ENCODE measurements at places on chromosomes 16 and 17.

- DNase-seq = peak; percentile 57
Measured at GRCh38 chr17:50562242-50563091, 2.0 kb downstream of the CACNA1G start.

DNA sequence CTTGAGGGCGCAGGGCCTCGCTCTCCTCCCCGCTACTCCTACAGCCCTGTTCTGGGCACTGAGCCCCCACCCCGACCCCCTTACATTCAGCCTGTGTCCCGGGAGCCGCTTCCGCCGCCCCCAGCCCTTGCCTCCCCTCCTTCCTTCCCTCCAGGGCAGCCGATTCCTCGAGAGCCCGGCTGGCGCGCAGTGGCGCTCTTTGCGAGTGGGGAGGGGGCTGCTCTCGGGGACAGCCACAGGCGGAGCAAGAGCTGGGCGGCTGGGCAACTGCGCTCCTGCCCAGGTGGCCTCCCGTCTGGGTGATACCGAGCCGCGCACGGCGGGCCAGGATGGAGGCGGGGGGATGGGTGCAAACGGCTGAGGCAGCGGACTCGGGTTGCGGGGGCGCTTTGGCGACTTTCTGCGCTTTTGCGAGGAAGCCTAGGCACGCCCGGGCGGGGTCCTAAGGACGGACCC lies 1.2 kb downstream of the MMP15 start:
- peak; percentile 59 for DNase-seq

- DNase-seq = no peak
Measured at GRCh38 chr16:23365602-23366240, 63.6 kb downstream of the SCNN1B start.

GRCh38 chr17:3750926-3751325 lies 27.2 kb downstream of the HASPIN start:
- DNase-seq = no peak

DNA sequence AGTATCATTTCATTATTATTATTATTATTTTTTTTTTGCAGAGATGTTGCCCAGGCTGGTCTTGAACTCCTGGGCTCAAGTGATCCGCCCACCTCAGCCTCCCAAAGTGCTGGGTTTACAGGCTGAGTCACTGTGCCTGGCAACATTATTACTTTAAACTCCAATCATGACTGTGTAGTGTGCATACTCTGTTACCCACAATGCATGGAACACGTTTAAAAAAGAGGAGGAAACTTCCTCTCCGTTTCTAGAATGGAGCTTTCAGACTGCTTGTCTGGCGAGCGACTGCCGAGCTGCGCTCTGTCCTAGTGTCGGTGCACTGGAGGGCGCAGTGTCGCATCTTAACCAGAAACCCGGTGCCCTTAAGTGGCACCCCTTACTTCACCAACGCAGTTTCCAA lies 22.1 kb upstream of the FASN start:
- DNase-seq = no peak

GRCh38 chr17:14510136-14510535 lies 209.3 kb downstream of the HS3ST3B1 start:
- DNase-seq = no peak

GRCh38 chr17:82859431-82860403 lies 19.9 kb upstream of the ZNF750 start:
- DNase-seq = peak; percentile 83

DNA sequence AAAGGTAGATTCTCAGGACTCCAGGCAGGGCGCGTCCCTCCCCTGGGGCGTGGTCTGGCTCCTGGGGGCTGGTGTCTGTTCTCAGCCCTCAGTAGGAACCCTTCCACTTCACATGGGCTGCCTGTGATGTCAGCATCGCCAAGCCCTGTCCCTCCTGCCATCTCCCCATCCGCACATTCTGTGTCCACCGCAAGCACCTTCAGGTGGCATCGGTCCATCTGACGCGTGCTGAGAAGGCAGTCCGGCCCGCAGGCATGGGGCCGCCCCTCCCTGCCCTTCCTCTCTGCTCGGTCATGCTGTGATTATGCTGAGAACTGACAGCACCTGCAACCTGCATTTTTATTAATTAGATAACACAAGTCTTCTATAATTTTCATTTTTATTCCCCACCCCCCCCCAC lies 12.7 kb upstream of the DNAH17 start:
- DNase-seq = no peak

GRCh38 chr16:71758293-71758760 lies 33.8 kb upstream of the PHLPP2 start:
- DNase-seq = no peak

GRCh38 chr16:22726868-22727267 lies 87.1 kb upstream of the HS3ST2 start:
- no peak for DNase-seq

- no peak for DNase-seq
Measured at GRCh38 chr16:65697521-65697920, 575.7 kb upstream of the CDH11 start.

GRCh38 chr17:77127735-77128361 lies 12.9 kb upstream of the SEC14L1 start:
- DNase-seq = peak; percentile 70

DNA sequence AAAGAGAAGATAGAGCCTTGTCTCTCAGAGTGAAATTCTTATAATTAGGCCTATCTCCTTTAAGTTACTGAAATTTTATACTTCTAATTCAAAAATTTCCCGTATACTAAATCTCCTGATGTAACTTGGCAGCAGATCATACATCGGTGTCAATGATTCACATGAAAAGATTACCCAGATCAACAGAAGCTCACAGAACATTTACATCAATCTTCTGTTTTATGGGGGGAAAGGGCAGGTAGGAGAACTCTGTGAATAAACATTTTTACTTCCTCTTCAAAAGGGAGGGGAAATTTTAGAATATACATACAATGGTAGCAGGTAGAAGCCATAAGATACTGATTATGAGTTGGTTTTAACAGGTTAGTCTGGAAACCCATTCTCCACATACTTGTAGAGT lies 43.1 kb downstream of the PHLPP2 start:
- no peak for DNase-seq

DNA sequence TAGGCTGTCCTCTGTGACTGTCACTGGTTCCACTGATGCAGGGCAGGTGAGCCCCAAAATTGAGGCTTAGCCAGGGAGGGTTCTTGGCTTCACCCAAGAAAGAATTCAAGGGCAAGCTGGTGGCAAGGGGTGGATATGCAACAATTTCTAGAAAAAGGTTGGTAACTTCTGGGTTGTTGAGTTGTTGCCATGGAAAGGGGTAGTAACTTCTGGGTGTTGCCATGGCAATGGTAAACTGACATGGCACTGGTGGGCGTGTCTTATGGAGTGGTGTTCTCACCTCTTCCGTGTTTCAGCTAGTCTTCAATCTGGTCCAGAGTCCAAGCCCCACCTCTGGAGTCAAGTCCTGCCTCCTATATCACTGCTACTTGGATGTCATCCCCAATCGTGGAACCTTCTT lies 9.5 kb upstream of the GUCY2D start:
- DNase-seq = no peak

- peak; percentile 63 for DNase-seq
Measured at GRCh38 chr17:78322858-78323455, 36.9 kb downstream of the SOCS3 start.

- no peak for DNase-seq
Measured at GRCh38 chr17:10516065-10516464, 2.3 kb downstream of the MYH1 start.

DNA sequence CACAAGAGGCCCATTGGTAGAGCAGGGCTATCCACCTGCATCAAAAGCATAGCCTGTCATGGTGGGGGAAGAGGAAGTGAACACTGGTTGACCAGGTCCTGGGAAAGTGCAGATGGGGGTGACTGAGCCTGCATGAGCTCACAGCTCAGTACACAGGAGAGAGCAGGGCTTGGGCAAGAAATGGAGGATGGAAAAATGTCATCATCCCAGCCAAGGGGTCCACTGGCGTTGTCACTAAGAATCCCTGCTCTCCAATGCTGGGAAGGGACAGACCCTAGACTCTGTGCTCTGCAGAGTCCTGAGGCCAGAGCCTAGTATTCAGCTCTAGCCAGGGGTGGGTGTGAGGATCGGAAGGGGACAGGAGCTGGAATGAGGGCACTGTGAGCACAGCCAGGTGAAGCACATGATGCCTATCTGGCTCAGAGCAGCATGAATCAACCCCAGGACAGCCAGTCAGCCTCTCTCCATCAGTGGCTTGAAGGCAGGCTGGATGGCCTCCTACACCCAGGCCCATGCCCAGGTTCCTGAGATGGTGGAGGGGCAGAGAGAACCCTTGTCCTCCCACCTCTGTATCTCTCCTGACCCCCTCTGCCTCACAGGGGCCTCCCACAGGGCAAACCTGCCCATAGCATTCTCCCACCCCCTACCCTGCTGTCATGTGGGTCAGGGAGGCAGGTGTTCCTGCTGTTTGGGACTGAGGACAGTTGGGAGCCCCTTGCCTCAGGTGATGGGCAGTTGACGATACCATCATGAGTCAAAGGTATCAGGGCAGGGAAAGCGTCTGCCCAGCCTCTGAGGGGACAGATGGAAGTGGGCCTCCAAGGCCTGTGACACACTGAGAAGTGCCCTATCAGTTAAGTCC lies 13.8 kb upstream of the CTCF start:
- no peak for DNase-seq

GRCh38 chr16:29897333-29897732 lies 2.0 kb downstream of the SEZ6L2 start:
- DNase-seq = no peak

- peak; percentile 69 for DNase-seq
Measured at GRCh38 chr16:85086347-85087291, 25.7 kb downstream of the CIBAR2 start.

DNA sequence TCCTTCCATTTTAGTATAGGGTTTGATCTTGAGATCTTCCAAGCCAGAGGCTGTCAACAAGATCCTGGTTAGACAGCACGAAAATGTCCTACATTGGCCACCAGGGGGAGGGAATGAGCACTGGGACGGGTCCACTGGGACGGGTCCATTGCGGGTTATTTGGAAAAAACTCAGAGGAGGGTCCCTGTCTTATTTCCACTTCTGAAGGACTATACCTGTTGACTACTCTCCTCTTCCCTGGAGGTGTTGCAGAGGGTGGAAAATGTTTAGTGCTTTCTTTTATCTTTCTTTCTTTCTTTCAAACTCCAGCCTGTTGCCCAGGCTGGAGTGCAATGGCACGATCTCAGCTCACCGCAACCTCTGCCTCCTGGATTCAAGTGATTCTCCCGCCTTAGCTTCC lies 2.5 kb downstream of the TTLL6 start:
- DNase-seq = peak; percentile 34

DNA sequence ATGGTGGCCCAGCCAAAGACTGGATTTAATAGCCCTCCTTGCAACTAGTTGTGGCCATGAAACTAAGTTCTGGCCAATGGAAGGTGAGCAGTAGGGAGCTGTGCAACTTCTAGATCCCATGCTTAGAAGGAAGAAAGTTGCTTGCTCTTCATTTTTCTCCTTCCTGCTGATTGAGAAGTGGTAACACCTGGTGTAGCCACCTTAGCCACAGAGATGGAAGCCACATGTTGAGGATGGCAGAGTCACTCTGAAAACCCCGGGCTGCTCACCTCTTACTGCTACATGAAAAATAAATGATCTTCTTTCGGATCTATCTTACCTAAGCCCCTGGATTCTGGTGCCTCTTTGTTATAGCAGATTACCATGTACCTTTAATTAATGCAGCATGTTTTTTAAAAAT lies 10.3 kb upstream of the ATP5MC1 start:
- no peak for DNase-seq

- no peak for DNase-seq
Measured at GRCh38 chr16:14307059-14307526, 236.0 kb downstream of the MRTFB start.

GRCh38 chr17:55690105-55690508 lies 32.6 kb downstream of the TMEM100 start:
- no peak for DNase-seq

- DNase-seq = no peak
Measured at GRCh38 chr16:81453091-81453728, 8.6 kb downstream of the CMIP start.

DNA sequence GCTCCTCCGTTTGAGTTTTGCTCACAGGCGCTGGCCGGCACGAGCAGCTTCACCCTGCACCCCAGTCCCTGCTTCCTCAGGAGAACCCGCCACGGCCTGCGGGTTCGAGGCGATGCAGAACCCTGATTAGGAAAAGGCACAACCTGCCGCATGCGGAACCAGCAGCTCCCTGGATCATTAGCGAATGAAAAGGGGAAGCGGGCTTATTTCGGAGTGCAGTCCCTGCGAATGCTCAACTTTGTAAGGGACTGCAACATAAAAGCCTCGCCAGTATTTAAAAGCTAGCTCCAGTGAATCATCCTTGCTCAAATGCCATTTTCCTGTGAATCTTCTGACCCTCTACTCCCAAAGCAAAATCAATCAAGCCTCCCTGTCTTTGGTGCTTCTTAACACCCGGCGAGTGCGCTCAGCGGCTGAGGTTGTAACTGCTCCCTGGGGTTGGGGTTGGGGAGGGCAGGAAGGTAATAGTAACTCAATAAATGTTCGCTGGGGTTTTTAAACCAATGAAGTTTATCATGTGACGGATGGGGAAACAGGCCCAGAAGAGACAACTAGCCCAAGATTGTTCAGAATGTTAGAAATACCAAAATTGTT lies 678 bp upstream of the AKAP10 start:
- DNase-seq = no peak

GRCh38 chr16:81831722-81832126 lies 52.6 kb downstream of the PLCG2 start:
- peak; percentile 75 for DNase-seq

GRCh38 chr17:16938031-16938430 lies 33.9 kb downstream of the TNFRSF13B start:
- no peak for DNase-seq

DNA sequence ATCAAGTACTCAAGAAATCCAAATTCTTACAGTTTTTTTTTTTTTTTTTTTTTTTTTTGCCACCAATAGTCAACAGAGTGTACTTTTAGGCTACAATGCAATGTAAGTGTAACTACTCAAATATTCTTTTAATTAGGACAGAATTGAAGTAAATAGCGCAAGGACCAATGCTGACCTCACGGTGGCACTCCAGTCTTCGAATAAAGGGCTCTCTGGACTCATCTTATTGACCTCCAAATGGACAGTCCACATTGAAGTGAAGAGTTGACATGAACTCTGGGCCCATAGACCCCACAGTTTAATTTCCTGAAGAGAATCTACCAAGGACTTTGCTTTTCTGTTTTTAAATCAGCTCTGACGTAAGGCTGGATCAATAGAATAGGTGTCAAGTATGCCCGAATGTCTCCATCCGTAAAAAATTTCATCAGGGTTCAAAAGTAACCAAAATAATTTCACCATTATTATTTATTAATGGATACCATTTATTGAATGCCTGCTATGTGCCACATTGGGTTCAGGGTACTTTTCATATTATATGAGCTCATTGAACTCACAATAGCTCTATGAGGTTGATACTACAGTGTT lies 7.3 kb upstream of the DDX52 start:
- DNase-seq = no peak

Measured in femur (tissue), 1 donor.